Epithelial cell of esophagus (primary cell): ENCODE measurements at places on chromosomes 7 and 10.
A peak's percentile ranks its signal among the peaks of the same experiment; 100 is the strongest.

DNA sequence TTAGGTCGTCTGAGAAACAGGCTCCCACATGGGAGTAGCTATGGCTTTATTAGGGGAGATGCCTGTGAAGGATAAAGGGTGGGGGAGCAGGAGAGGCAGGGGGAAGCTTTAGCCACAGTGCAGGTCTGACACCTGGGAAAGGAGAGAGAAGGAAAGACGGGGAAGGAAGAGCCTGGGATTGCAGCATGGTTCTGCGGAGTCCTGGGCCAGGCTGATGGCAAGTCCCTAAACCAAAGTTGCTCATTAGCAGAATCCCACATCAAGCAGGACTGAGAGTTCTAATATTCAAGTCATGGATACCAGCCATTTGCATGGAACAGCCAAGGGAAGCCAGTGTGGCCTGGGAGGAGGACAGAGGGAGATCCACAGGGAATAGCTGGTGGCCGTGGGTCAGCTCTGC lies 414.8 kb downstream of the RPS24 start:
- no peak for DNase-seq

DNA sequence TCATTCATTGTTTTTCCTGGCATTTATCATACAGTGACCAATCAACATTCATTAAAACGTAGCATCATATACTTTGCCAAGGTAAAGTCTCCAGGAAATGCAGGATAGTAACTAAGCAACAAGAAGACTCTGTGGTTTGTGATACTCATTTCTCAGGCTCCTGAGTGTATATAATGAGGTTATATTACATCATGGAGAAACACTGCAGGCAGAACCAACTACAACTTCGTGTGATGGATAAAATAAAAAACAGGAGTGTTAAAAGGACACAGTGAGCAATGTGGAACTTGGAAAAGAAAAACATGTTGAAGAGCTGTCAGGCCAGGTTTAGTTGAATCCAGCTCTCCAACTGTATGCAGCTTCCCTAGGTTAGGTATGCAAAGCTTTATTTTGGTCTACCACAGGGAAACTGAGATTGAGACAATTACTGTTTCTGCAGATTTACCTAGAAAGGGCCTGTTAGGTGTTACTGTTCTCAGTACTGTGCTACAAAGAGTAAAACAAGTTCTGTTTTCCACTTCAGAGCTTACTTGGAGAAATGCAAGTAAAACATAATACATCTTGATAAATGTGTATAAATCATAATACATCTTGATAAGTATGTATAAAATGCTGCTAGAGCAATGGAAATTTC lies 7.8 kb upstream of the CCNY start:
- DNase-seq = peak; percentile 56

GRCh38 chr10:114508376-114508775 lies 104.1 kb upstream of the AFAP1L2 start:
- DNase-seq = no peak

DNA sequence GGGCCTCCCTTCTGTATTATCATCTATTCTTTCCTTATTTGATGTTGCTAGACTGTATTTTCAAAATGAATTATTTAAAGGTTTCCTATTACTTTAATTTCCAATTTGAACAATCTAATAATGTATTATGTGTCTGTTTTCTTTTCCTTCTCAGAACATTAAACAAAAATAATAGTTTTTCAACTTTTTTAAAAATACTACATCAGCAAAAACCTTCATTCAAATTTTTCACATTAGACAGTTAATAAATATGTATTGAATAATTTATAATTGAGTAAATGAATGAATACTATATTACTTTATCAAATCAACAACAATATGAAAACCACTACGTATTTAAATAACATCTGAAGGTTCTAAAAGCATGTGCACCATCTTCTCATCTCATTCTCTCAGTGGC lies 644.1 kb upstream of the SEMA3D start:
- no peak for DNase-seq

DNA sequence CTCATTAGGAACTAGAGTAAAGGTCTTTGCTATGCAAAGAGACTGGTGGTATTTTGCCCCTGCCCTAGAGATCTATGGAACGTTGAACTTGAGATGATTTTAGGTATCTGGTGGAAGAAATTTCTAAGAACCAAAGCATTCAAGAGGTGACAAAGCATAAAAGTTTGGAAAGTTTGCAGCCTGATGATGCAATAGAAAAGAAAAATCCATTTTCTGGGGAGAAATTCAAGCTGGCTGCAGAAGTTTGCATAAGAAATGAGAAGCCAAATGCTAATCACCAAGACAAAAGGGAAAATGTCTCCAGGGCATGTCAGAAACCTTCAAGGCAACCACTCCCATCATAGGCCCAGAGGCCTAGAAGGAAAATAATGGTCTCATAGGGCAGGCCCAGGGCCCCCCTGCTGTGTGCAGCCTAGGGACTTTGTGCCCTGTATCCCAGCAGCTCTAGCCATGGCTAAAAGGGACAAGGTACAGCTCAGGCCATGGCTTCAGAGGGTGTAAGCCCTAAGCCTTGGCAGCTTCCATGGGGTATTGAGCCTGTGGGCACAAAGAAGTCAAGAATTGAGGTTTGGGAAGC lies 16.5 kb downstream of the TFPI2 start:
- DNase-seq = no peak

GRCh38 chr7:77246026-77246640 lies 46.5 kb upstream of the FGL2 start:
- no peak for DNase-seq

GRCh38 chr7:2870471-2870931 lies 26.4 kb upstream of the GNA12 start:
- peak; percentile 75 for DNase-seq

DNA sequence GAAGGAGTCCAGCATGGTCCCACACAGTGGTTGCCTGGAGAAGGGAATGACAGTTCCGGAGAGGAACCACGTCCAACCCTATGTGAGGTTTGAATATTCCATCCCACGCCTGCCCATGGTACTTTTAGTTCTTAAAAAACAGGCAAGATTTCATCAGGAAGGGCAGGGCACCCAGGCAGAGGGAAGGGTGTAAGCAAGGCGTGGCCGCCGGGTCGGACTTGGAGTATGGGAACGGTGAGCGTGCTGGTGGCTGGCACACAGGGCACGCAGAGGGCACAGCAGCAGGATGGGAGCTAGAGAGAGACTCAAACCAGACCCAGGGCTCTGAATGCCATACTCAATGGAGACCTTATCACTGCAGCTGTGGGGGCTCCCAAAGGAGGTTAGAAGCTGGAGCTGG lies 34.3 kb downstream of the FAM53B start:
- peak; percentile 60 for DNase-seq

- DNase-seq = no peak
Measured at GRCh38 chr10:45371560-45371959, 2.5 kb upstream of the ALOX5 start.

- peak; percentile 95 for DNase-seq
Measured at GRCh38 chr10:32413513-32413912, 32.4 kb upstream of the CCDC7 start.

DNA sequence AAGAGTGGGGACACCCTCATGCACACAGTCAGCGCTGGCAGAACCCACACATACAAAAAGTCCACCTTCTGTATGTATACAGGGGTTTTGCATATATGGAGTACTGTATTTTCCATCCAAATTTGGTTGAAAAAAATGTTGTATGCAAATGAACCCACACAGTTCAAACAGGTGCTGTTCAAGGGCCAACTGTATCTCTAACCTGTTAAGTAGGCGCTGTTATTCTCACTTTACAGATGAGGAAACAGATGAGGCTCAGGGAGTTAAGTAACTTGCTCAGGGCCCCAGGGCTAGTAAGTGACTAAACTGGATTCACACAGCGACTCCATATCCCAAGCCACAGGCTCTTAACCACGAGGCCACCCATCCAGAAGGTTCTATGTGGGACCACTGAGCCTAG lies 69.9 kb downstream of the C10orf105 start:
- peak; percentile 58 for DNase-seq

- no peak for DNase-seq
Measured at GRCh38 chr10:64690194-64690593, 1169.0 kb downstream of the REEP3 start.

DNA sequence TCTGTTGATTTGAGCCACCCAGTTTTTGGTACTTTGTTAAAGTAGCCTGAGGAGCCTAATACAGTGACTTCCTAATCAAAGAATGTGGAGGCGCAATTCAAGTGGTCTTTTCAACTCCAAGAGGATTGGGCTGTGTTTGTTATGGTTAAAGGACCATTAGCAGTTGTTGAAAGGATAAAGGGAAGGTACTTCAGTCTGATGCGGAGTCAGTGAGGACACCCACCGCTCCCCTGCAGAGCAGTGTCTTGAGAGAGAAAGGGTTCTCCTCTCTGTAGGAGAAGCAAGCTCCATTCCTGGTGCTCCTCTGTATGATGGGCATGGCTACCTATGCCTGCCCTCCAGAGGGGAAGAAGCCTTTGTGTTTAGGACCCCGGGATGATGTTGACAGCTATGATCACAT lies 590.6 kb upstream of the C7orf33 start:
- no peak for DNase-seq

DNA sequence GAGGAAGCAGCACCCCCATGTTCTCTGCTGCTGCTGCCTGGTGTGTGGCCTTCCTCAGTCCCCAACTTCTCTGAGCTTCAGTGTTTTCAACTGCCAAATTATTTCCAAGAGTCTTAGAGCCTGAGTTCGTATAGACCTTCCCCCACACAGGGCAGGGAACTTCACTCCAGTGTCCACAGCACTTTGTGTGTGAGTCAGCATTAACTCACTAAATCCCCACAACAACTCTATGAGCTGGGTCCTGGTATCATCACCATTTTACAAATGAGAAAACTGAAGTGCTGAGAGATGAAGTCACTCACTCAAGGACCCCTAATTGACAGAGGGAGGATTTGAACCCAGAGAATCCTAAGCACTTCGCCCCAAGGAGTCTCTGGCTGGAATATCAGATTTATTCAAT lies 48.3 kb downstream of the ADCYAP1R1 start:
- peak; percentile 31 for DNase-seq

GRCh38 chr7:151232917-151233701 lies 826 bp downstream of the CHPF2 start:
- DNase-seq = peak; percentile 87

GRCh38 chr10:60281792-60282353 lies 107.8 kb downstream of the ANK3 start:
- DNase-seq = no peak

GRCh38 chr7:47132471-47132870 lies 449.4 kb downstream of the TNS3 start:
- DNase-seq = peak; percentile 26
